ENCODE measurements at places on chromosomes 7 and 10.

GRCh38 chr10:59124187-59124586, 52.3 kb upstream of the PHYHIPL start:
- DNase-seq = no peak

- no peak for DNase-seq
Measured at GRCh38 chr7:2165610-2166594, 66.8 kb downstream of the MAD1L1 start.

GRCh38 chr7:118642396-118642795, 417.9 kb downstream of the ANKRD7 start:
- no peak for DNase-seq

- no peak for DNase-seq
Measured at GRCh38 chr10:34024693-34025425, 690.4 kb upstream of the NRP1 start.

DNA sequence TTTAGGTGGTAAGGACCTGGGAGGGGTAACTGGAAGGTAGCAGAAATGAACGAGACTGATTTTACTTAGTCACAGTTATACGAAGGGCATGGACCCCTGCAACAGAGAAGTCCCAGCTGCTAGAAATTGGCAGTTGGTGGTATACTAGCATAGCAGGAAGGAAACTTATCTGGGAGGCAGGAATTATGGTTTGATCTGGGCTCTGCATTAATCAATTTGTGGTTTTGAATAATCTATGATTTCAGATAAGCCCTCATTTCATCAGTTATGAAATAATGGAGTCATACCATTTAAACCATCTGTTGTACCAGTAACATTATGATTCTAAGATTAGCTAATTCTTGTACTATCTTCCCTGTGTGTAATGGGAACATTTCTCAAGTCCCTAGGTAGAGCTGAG, 54.0 kb upstream of the TMEM229A start:
- no peak for DNase-seq

GRCh38 chr7:41735206-41735605, 32.3 kb upstream of the INHBA start:
- no peak for DNase-seq

DNA sequence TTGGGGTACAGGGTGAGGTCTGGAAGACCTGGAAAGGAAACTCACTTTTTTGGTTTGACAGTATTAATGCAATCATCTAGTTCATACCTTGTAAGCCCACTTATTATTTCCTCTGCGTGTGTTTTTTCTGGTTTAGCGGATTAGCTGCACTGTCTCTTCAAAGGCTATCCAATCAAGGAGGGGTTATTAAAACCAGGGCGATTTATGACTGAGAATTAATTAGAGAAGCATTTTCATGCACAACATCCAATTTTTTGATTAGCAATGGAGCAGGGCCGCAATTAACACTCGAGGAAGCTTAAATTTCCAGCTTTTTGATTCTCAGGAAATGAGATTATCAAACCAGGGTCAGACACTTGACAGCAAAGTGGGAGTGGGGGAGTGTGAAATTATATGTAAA, 248.9 kb downstream of the EXOC4 start:
- no peak for DNase-seq

DNA sequence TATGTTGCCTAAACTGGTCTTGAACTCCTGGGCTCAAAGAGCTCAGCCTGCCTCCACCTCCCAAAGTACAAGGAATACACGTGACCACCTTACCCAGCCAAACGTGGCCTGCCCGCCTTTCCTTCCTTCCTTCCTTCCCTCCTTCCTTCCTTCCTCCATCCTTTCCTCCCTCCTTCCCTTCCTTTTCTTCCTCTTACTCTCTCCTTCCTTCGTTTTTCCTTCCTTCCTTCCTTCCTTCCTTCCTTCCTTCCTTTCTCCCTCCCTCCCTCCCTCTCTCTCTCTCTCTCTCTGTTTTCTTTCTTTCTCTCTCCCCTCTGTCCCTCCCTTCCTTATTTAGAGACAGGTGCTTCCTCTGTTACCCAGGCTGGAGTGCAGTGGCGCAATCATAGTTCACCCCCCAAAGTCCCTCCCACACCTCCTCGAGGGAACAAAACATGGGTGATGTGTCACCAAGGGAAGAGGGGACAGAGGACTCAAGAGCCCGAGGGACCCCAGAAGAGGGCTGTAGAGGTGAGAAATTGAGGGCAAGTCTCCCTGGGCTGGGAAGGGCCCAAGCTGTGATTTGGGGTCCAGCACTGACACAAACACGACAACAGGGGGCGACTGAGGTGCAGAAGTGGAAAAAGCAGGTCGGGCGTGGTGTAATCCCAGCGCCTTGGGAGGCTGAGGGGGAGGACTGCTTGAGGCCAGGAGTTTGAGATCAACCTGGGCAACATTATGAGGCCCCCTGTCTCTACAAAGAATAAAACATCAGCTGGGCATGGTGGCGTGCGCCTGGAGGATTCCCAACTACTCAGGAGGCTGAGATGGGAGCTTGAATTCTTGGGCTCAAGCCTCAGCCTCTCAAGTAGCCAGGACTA, 28.1 kb downstream of the EPHB4 start:
- peak; percentile 74 for DNase-seq

DNA sequence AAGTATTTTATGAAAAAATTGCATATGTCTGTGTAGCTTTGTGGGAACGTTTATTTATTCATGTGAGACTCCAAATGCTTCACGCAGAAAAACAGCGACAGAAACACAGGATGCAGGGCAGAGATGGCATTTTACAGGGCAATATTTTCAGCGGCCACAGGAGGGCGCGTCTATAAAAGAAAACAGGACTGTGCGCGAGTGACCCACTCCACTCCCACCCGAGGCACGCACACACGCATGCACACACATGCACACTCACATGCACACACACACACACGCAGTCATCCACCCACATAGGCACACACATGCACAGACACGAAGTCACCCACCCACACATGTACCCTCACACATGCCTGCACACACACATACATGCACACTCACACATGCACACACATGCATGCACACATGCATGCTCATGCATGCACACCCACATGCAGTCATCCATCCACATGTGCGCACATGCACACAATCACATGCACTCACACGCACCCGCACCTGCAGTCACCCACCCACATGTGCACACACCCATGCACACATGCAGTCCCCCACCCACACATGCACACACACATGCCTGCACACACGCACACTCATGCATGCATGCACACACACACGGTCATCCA, 96.3 kb downstream of the DNAJB6 start:
- peak; percentile 53 for DNase-seq

DNA sequence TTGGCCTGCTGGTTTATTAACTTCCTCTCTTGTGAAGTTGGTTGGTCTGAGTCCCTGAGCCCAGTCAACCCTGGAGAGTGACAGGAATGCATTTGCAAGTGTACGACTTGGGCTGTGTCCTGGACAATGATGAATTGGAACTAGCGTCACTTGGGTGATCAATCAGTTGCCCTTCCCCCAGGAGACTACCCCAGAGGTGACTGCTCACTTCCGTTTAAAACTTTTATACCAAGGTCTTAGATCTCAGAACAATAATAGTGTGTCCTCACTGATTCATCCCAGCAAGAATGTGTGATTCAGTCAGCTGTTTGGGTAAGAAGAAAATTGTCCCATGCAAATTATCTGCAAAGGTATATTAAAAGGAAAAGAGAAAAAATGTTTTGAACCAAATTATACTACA, 102.9 kb upstream of the ARMC3 start:
- DNase-seq = no peak

DNA sequence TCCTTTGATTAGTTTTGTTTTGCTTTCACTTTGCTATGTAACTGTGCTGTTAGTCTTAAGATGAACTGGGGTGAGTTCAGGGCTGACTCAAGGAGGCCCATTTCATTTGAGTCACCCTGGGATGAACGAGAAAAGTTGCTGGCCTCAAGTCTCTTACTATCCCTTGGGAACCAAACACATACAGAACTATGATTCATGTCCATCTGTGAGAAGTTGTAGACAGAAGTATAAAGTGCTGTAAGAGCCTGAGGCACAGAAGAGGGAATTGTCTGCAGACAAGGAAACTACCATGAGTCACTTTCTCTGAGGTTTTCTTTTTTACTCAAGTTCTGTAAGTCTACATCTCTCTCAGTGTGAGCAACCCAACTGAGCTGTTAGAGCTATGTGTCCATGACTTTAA, 179.8 kb upstream of the CSTF2T start:
- DNase-seq = peak; percentile 6

DNA sequence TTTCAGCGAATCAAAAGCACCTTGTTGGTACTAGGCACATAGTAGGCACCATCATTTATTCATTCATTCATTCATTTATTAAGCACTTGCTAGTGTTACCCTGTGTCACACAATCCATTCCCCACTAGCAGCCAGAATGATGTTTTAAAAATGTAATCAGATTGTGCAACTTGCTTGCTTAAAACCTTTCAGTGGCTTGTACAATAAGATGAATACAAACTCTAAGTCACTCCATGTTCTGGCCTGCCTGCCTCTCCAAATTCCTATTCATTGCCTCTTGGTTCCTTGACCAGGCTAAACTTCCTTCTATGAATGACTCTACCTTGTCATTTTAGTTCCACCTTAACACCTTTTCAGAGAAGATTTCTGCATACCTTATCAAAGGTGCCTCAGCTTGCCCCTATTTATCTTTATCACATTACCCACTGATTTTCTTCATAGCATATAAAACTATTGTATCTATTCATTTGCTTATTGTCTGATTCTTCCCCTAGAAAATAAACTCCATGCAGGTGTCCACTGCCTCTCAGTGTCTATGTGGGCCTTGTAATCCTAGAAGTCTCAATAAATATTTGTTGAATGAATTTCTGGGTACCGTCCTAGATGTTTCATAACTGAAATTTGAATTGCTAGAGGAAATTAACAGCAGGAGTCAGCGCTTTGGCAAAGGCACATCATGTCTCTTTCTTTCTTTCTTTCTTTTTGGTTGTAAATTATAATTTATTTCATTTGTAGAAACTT, 169.5 kb downstream of the TMEM26 start:
- DNase-seq = no peak

- DNase-seq = no peak
Measured at GRCh38 chr7:7335909-7336308, 153.6 kb downstream of the C1GALT1 start.

DNA sequence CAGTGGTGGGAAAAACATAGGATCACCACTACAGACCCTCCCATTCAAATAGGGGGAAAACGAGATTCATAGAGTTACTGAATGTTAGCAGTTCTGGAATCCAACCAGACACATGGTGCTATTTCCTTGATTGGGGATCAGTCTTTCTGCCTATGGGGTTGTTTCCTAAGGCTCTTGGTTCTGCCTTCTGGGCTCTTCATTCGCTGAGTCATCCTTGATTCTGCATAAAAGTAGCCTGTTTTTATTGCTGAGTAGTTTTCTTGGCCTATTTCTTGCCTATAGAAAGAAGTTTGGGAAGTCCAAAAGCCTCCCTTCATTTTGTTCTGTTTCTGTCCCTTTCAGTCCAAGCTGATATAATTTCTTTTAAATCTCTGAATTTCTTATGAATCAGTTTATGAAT, 99.3 kb upstream of the OIT3 start:
- peak; percentile 27 for DNase-seq
